Uterus (tissue), 4 donors: ENCODE measurements at places on chromosomes 12 and 14. TPM values are rescaled to one million over a fixed set of nuclear protein-coding genes. Genes with fewer than 3 reads are reported as not detected.

GPD1 gene
- not detected for total RNA-seq

FOXG1 gene
- total RNA-seq: not detected

OGFOD2 gene
- total RNA-seq: 133 TPM

CIROP gene
- total RNA-seq: not detected

SSPN gene
- 40.3 TPM for total RNA-seq

RNF212B gene
- not detected for total RNA-seq

SERPINA9 gene
- total RNA-seq: not detected

DEPDC4 gene
- 11.1 TPM for total RNA-seq

BDKRB2 gene
- 4.6 TPM for total RNA-seq

C12orf60 gene
- total RNA-seq: 0.77 TPM

OTX2 gene
- total RNA-seq: not detected

KLRK1 gene
- 0.76 TPM for total RNA-seq

DLK1 gene
- total RNA-seq: not detected

IKBIP gene
- total RNA-seq: 21.3 TPM

GPX2 gene
- total RNA-seq: 0.29 TPM

KERA gene
- total RNA-seq: not detected

SEC23A gene
- total RNA-seq: 322 TPM

CLEC2A gene
- total RNA-seq: not detected

TMEM229B gene
- under 0.01 TPM for total RNA-seq

WASHC4 gene
- total RNA-seq: 50.2 TPM

SLC25A21 gene
- total RNA-seq: not detected

SYT1 gene
- 18.2 TPM for total RNA-seq

ASPG gene
- 0.41 TPM for total RNA-seq

SIX6 gene
- not detected for total RNA-seq

MYH7 gene
- not detected for total RNA-seq

ASB2 gene
- total RNA-seq: 30.2 TPM

HOXC11 gene
- total RNA-seq: not detected

FGF6 gene
- total RNA-seq: not detected

ST8SIA1 gene
- 14.6 TPM for total RNA-seq

NOVA1 gene
- total RNA-seq: 13.1 TPM

ZC2HC1C gene
- not detected for total RNA-seq

CABP1 gene
- total RNA-seq: 0.51 TPM

RPGRIP1 gene
- total RNA-seq: not detected

TMTC1 gene
- total RNA-seq: 80.6 TPM

ALDH2 gene
- total RNA-seq: 97.1 TPM

FITM1 gene
- total RNA-seq: not detected

OAS1 gene
- 9.5 TPM for total RNA-seq

SLC35E3 gene
- 15.3 TPM for total RNA-seq

GLIPR1L1 gene
- not detected for total RNA-seq

C12orf75 gene
- 19.6 TPM for total RNA-seq

TSHR gene
- total RNA-seq: not detected

CYP27B1 gene
- total RNA-seq: 1.2 TPM

C12orf50 gene
- 7.7 TPM for total RNA-seq

ALDH6A1 gene
- 61.5 TPM for total RNA-seq

REP15 gene
- total RNA-seq: 1.9 TPM

P2RX2 gene
- not detected for total RNA-seq

DNAI7 gene
- not detected for total RNA-seq

NR4A1 gene
- 133 TPM for total RNA-seq

PRH2 gene
- total RNA-seq: not detected

APOF gene
- total RNA-seq: not detected

ACOT6 gene
- total RNA-seq: not detected

KANSL2 gene
- total RNA-seq: 34.1 TPM
